ENCODE measurements at places on chromosomes 4 and X.

DNA sequence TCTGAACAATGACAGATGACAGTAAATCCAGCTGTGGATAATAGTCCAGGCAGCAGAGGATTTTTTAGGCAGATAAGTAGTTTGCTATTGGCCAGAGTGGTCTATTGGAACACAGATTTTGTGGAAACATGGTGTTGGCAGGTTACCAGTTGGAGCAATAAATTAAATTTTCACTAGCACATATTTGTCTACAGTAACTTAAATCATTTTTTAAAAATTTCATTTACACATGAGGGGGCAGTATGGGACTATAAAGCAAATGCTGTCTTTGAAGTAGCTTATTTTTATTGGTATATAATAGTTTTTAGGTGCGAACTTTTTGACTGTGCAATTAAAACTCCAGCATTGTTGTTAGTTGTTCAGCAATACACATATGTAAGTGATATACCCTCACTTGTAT lies 289.8 kb downstream of the ARHGAP10 start:
- no peak for DNase-seq

GRCh38 chrX:37047776-37048175 lies 39.6 kb downstream of the FAM47C start:
- no peak for DNase-seq

DNA sequence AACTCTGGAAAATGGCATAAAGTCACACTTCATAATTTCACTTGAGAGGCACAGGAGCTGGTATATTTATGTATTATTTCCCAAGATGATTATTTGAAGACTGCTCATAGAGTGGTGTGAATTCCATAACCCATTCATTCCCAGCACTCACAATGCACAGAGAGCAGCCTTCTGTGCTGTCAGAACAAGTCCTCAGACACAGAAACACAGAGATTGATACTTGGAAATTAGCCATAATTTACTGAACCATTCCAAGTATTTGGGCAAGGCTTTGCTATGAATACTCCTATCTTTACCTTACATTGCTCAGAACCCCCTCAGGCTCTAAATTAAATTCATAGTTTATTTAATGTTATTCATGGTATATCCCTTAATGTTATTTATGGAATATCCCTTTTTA lies 53.6 kb downstream of the PABPC4L start:
- no peak for DNase-seq

DNA sequence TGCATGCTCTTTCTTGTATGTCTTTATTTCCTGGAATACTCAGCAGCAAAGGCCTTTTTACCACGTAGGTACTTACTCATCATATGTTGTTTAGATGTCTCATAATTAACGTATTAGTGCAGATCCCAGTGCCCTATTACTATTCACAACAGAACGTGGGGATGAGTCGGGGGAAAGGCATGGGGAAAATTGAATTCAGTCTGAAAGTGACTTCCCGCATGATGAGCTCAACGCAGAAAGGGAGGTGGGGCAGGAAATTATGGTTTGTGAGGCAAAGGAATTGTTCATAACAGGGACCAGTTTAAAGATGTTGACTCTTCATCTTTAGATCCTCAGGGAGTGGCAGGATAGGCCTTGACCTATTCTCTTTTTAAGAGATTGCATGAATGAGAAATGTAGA lies 2.0 kb upstream of the TMPRSS11D start:
- peak; percentile 83 for DNase-seq

DNA sequence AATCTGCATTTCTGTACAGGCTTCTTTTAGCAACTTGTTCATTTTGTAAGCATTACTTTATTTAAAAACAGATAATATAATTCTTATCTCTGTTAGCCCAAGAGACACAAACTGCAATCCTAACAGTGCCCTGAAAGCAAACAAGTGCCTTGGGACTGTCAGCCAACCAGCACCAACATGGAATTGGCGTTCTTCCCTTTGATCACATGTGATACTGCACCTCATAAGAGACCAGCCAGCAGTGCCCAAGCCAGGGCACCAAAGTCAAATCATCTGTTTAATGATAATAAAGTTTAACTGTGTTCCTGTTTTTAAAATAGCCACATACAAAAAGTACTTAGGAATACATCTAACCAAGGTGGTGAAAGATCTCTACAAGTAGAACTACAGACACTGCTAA lies 223.2 kb downstream of the PRDM5 start:
- DNase-seq: no peak

DNA sequence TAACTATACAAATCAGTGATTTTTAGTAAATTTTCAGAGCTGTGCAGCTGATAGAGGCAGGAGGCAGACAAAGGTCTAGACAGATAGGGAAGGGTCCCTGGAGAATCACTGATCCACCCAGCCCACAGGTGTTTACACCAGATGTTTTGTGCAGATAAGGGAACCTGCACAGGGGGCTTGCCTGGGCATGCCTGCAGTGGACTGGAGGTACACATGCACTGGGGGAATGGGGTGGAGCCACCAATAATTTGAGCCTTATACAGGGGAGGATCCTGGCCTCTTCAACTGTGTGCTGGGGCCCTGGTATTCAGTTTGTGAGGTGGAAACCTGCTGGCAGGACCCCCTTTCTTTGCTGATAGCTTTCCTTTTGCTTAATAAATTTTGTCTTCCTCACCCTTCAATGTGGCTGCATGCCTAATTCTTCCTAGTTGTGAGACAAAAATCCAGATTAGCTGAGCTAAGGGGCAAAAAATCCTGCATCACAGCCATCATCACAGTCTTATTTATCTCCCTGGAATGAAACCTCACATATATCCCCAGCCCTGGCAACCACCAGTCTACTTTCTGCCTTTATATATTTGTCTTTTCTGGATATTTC lies 102.8 kb downstream of the KDM6A start:
- DNase-seq: no peak

DNA sequence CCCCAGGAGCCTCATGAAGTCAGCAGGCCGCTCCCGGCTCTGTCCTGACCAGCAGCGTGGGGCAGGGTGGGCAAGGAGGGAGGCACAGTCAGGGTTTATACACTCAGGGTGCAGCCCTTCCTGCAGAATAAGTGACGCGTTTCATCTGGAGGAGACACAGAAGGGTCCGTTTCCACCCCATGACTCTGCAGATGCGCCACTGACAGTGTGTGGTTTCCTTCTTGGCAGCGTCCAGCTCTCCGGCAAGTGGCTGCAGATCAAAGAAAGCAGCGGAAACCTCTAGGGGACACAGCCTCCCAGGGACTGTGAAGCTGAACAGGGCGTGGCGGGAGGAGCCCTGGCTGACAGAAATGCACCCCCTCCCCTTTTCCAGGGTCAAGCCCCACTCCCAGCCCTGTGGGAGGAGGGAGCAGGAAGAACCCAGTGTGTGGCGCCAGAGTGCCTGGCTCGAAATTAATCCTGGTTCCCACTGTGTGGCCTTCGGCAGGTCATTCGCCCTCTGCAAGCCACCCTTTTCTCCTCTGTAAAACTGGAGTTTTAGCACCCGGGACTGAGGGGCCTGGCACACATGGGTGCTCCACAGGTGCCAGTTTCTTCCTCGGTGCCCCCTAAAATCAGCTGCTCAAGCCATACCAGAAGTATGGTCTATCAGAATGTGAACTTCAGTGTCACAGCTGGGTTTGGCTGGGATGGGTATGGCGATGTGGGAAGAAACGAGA lies 17.3 kb upstream of the TBC1D14 start:
- no peak for DNase-seq

GRCh38 chr4:1566838-1567518 lies 117.1 kb downstream of the FAM53A start:
- DNase-seq: no peak

DNA sequence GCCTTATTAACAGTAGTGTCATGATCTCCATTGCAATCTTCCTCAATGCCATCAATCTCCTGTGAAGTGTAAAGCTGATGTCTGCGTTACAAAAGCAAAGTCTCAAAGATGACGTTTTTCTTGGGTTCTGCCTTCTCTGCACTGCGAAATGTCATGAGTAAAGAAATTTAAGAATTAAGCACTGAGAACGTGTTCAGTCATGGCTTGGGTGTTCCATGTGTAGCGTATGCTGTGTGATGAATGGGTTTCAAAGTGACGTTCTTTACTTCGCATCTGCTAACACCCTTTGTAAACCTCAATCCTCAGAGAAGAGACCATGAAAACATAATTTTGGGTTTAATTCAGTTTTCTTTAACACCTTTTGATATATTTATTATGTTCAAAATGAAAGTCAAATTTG lies 999 bp downstream of the NAP1L5 start:
- DNase-seq: no peak

- no peak for DNase-seq
Observed at GRCh38 chrX:137569470-137569891, 3.6 kb downstream of the ZIC3 start.

Measured in RWPE1 (cell line).